OCI-LY7 (cell line): ENCODE measurements at places on chromosomes 6 and 20. TPM values are rescaled to one million over a fixed set of nuclear protein-coding genes. Genes with fewer than 3 reads are reported as not detected.
A peak's percentile ranks its signal among the peaks of the same experiment; 100 is the strongest.

DNA sequence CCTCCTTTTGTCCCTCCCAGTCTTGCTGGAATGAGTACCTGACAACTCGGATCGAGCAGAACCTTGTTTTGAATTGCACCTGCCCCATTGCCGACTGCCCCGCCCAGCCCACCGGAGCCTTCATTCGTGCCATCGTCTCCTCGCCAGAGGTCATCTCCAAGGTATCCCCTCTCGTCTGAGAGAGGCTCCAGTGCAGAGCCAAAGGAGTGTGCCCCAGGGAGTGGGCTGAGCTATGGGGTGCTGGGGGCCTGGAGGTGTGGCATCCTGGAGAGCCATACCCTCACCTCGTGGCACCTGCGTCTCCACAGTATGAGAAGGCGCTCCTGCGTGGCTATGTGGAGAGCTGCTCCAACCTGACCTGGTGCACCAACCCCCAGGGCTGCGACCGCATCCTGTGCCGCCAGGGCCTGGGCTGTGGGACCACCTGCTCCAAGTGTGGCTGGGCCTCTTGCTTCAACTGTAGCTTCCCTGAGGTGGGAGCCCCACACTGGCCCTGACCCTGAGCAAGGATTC is 8.8 kb downstream of the DNPH1 start:
- DNase-seq = no peak

PBOV1 gene
- total RNA-seq = not detected in 2 replicates

RBBP8NL gene
- not detected in 2 replicates for total RNA-seq

GRCh38 chr6:27205375-27206278 is 41.9 kb upstream of the PRSS16 start:
- DNase-seq = no peak

- no peak for DNase-seq
These were observed 8.4 kb upstream of the ACSS1 start for GRCh38 chr20:25066386-25066785.

- DNase-seq = no peak
These were observed 99.9 kb downstream of the NFATC2 start for GRCh38 chr20:51442602-51443001.

GRCh38 chr20:53938739-53939138 is 131.7 kb downstream of the BCAS1 start:
- DNase-seq = no peak

GRCh38 chr6:40948570-40948969 is 90.5 kb downstream of the UNC5CL start:
- DNase-seq = no peak

PNLDC1 gene
- total RNA-seq = not detected in 2 replicates

DNA sequence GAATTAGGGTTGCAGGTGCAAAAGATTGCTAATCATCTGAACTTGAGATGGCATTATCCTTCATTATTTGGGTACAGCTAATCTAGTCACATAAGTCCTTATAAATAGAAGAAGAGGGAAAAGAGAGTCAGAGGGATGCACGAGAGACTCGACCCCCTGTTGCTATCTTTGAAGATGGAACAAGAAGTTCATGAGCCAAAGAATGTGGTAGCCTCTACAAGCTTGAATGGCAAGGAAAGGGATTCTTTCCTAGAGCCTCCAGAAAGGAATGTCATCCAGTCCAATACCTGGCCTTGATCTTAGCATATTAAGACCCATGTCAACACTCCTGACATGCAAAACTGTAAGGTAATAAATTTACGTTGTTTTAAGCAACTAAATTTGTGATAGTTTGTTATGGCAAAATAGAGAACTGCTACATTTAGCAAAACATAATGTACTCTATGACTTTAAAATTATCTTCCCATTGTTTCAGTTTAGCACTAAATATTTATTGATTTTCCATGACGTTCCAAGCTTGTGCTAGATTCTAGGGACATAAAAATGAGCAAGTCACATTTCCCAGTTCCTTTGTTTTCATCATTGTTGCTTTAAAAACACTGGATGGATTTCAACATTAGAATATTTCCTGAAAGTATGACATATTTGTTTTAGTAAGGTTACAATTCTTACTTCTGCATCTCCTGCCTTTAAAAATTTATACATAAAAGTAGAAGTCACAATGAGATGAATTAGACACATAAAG is 12.7 kb downstream of the MANEA start:
- no peak for DNase-seq

DNA sequence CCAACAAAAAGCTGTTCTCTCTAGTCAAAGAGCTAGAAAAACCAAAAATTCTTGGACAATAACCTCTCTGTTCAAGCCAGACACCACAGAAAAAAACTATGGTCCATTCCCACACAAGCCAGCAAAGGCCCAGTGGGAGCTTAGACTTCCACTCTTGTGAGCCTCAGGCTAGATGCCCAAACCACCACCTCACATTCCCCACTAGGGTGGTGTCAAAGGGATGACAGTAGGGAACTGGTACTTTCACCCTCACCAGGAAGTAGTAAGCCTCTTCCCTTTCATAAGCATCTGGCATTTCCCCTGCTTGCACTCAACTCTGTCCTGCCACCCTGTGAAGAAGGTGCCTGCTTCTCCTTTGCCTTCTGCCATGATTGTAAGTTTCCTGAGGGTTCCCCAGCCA is 58.4 kb upstream of the RNF217 start:
- no peak for DNase-seq

GRCh38 chr6:12709116-12709515 is 7.5 kb upstream of the PHACTR1 start:
- no peak for DNase-seq

- DNase-seq = no peak
These were observed 423.4 kb downstream of the CD83 start for GRCh38 chr6:14540810-14541540.

DNA sequence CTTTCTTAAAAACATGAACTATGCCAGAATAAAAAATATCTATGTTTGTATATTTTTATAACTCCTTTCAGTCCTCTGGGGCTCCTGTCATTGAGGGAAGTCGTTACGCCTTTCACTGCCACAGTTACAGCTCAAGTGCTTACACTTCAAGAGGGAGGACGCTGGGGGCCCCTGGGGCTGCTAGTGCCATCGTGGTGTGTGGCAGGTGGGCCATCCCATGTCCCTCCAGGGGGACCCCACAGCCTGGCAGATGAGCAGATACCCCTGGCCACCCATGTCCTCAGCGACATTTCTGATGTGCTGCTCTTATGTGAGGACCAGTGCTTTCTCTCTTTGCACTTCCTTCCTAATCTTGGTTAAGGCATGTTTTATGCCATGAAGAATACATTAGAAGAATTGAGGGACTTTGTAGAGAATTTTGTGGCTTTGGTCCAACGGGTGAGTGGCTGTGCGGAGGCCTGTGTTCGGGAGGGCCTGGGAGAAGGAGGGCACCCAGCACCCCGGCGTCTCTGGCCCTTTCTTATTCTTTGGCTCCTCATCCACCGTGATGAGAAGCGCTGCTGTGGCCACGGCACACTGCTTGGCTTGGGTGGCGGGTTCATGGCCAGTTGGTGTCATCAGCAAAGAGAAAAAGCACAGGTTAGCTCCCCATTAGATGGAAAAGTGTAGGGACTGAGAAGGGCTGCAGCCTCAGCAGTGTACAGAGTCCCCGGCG is 38.3 kb upstream of the SYNJ2 start:
- no peak for DNase-seq

BMP5 gene
- total RNA-seq = not detected in 2 replicates

SEMG1 gene
- not detected in 2 replicates for total RNA-seq

DNA sequence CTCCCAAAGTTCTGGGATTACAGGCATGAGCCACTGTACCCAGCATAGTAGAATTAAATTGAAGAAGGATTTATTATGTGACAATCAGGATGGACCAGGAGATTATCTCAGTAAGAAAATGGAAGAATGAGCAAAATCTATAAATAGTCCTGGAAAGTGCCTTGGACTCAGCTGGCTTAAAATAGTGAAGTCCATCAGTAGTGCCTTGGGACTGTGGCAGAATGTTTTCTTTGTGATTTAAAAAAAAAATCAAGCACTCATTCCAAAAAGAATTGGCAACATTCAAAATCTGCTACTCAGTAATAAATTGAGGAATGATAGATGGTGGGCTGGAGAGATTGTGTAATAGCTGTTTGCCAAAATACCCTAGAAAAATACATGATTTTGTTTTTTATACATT is 37.0 kb upstream of the MAS1 start:
- DNase-seq = no peak

- DNase-seq = no peak
These were observed 46.6 kb upstream of the SLC9A8 start for GRCh38 chr20:49765846-49766541.

GRCh38 chr20:25720285-25720684 is 23.6 kb upstream of the ZNF337 start:
- DNase-seq = no peak

DNA sequence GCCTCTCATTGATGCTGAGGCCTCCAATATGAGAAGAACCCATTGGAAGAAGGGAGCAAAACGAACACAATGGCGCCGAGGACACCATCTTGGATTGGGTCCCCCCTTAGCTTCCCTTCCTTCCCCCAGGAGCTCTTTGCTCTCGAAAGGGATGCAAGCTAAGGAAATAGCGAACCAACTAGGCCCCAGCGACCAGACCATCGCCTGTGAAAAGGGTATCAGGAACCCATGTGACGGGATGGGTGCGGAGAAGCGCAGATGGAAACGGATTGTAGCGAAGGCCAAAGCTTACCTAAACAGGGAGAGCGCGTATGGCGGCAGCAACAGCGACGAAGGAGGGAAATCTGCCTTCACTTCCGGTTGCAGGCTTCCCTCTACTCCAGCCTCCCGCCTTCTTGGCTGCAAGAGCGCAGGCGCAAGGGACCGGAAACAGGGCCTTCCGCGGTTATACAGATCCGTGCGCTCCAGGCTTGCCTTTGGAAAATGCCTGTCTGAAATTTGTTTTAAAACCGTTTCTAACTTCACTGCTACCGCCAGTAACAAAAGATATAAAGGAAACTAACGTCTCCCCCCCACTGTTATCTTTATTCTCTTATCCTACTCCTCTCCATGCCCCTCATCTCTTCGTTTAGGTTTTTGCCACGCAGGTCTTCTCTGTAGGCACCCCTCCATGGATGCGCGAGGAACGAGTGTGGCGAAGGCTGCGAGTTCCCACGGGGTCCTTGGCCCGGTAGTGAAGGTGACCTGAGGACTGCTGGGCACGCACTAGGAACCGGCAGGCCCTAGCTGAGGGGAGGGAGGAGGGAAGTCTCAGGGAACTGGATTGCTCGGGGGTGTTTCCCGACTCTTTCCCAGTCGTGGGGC is at the start of gene DDX39B:
TSS of gene DDX39B (minus strand) at position 346 of the 864 bp plus-strand sequence. CDS start 1,471 bp downstream, outside the sequence.
- DNase-seq = peak; percentile 98

- no peak for DNase-seq
These were observed 46.8 kb downstream of the SYNJ2 start for GRCh38 chr6:158028421-158028820.

- no peak for DNase-seq
These were observed 263.4 kb downstream of the ARHGAP18 start for GRCh38 chr6:129446272-129447197.

GRCh38 chr20:32465092-32465900 is 107.2 kb downstream of the ASXL1 start:
- DNase-seq = no peak

DNA sequence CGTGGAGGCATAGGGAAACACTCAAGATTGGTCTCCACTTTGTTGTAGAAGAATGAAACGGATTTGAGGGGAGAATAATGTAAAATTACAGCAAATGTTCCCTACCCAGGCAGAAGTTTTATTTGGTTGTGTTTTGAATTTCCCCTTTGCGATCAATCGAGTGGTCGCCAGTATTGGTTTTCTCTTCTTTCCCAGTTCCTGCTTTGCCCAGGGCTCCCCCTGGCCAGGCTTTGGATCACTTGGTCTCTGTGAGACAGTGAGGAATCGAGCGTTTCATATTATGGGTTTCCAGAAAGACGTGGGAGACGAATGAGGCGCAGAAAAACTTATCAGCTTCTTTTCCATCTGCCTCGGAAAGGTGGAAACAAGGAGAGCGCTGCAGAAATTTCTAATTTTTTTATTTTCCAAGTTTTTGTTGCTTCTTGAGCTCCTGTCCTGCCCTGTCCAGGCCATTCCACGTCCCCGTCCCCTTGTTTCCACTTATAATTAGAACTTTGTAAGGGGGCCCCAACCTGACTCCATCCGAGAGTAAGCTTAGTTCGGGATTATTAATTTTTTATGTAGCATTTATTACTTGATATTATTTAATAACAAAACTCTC is 7.5 kb upstream of the TBX18 start:
- no peak for DNase-seq

GRCh38 chr20:56986476-56986875 is 280.0 kb downstream of the BMP7 start:
- DNase-seq = no peak

TAF11 gene
- total RNA-seq = 39.2 and 41.5 TPM in 2 replicates

DNA sequence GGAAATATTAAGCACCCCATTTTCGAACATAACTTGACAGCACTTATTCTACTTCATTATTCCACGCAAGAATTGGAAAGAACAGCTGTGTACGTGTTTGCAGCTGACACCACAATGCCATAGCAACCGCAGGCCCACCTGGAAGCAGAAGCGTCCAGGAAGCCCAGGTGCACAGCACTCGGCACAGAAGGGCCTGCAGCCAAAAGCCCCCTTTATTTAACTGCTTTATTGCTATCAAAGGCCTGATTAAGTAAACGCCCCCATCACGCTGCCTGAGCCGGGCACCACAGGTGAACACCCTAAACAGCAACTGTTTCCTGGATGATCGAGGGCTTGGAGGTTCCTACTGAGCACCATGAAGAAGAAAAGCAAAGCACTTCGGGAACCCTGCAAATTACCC is 6.3 kb downstream of the TAF4 start:
- peak; percentile 43 for DNase-seq

GRCh38 chr6:18070486-18070885 is 52.0 kb downstream of the NHLRC1 start:
- no peak for DNase-seq

- DNase-seq = peak; percentile 67
These were observed 7.8 kb downstream of the UBE3D start for GRCh38 chr6:83057705-83058321.

- no peak for DNase-seq
These were observed 228.9 kb downstream of the HIVEP2 start for GRCh38 chr6:142716097-142716496.

TFAP2C gene
- not detected in 2 replicates for total RNA-seq

HLA-DOB gene
- total RNA-seq = 57.1 and 69.3 TPM in 2 replicates

- DNase-seq = peak; percentile 49
These were observed 109.1 kb downstream of the BACH2 start for GRCh38 chr6:90187437-90188121.

CFAP206 gene
- 0.32 TPM in 1 of 2 replicates, not detected in the other for total RNA-seq

- DNase-seq = no peak
These were observed 5.0 kb downstream of the ID4 start for GRCh38 chr6:19842030-19842615.

DNA sequence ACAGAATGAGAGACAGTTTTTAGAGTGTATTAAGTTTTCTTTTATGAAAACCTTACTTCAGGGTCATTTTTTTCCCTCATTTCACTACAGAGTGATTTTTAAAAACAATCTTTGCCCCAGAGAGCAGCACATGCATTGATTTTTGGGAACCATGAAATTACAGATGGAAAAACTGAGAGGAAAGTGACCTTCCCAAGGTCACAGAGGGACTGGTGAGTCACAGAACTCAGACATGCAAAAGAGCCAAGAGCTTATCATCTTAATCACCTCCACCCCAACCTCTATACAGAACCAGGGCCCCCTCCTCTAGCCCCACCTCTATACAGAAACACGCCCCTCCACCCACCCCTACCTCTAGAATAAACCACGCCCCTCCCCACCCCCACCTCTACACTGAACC is 10.7 kb downstream of the PXMP4 start:
- no peak for DNase-seq

GRCh38 chr6:77373955-77374354 is 89.3 kb downstream of the HTR1B start:
- DNase-seq = no peak
